Stimulated activated CD4-positive, alpha-beta T cell treated with anti-CD3 and anti-CD28 coated beads, Interleukin-1b, Interleukin-23, amount 100 ng/mL, for 1 hour (primary cell): ENCODE measurements at places on chromosomes 5 and 9.
A peak's percentile ranks its signal among the peaks of the same experiment; 100 is the strongest.

- DNase-seq: peak; percentile 51
Observed at GRCh38 chr5:139458580-139459407, 3.7 kb downstream of the ECSCR start.

GRCh38 chr9:133602277-133602676 lies 6.9 kb downstream of the FAM163B start:
- no peak for DNase-seq

GRCh38 chr5:176578391-176578808 lies 29.3 kb downstream of the CDHR2 start:
- DNase-seq: no peak

- no peak for DNase-seq
Observed at GRCh38 chr5:4531756-4532704, 608.1 kb upstream of the ADAMTS16 start.

GRCh38 chr9:105039175-105039799 lies 111.3 kb upstream of the ABCA1 start:
- no peak for DNase-seq

GRCh38 chr9:137150617-137151457 lies 11.9 kb downstream of the GRIN1 start:
- DNase-seq: peak; percentile 29

GRCh38 chr5:158769696-158770095 lies 330.0 kb downstream of the EBF1 start:
- no peak for DNase-seq
